Activated naive CD8-positive, alpha-beta T cell treated with anti-CD3 and anti-CD28 coated beads, Interleukin-2, amount 10 ng/mL, durations not matched to agents 7 days and 5 days (primary cell): ENCODE measurements at places on chromosomes 7 and 10. TPM values are rescaled to one million over a fixed set of nuclear protein-coding genes. Genes with fewer than 3 reads are reported as not detected.

Gene TMEM270
- not detected for total RNA-seq

Gene ANKRD61
- total RNA-seq = not detected

DNA sequence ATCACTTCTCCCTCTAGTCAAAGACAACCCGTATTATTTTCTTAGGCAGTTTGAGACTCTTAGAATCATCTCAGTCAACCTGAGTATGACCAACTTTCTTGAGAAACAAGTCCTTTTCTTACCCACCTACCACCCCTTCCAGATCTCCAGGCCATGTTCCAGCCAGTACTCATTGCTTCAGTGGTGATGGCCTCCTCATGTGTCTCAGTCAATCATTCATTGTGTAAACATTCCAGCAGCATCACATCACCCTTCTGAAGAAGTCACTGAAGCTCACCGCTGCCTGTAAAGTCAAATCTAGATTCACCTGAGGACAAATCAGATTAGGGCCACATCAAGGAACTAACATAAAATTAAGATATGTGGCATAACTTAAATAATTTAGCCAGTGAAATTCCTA is 467.2 kb upstream of the NRP1 start:
- no peak overlapping the region for H3K4me3 ChIP-seq
- peaks cover 1% of the 10 kb centered on the region for H3K27me3 ChIP-seq
- no peak for DNase-seq
- H3K4me1 ChIP-seq = no peaks in the 10 kb centered on the region

- no peak overlapping the region for H3K27ac ChIP-seq
- no peaks in the 10 kb centered on the region for H3K36me3 ChIP-seq
- DNase-seq = no peak
- H3K4me1 ChIP-seq = no peaks in the 10 kb centered on the region
- H3K4me3 ChIP-seq = no peak overlapping the region
Measured at GRCh38 chr10:76281659-76282058, 850.2 kb downstream of the LRMDA start.

- no peak overlapping the region for H3K27ac ChIP-seq
- H3K27me3 ChIP-seq = peaks cover 3% of the 10 kb centered on the region
- DNase-seq = no peak
- no peaks in the 10 kb centered on the region for H3K36me3 ChIP-seq
Measured at GRCh38 chr7:121237601-121238000, 91.2 kb upstream of the WNT16 start.
